ENCODE measurements at places on chromosomes 11 and 22.

GRCh38 chr11:862081-862661 is 19.5 kb downstream of the TSPAN4 start:
- no peak for DNase-seq

GRCh38 chr11:75208446-75208845 is 32.1 kb upstream of the TPBGL start:
- DNase-seq = no peak

- DNase-seq = no peak
Measured at GRCh38 chr11:116535994-116536393, 236.8 kb downstream of the BUD13 start.

GRCh38 chr11:109039611-109040010 is 374.7 kb downstream of the DDX10 start:
- DNase-seq = no peak

DNA sequence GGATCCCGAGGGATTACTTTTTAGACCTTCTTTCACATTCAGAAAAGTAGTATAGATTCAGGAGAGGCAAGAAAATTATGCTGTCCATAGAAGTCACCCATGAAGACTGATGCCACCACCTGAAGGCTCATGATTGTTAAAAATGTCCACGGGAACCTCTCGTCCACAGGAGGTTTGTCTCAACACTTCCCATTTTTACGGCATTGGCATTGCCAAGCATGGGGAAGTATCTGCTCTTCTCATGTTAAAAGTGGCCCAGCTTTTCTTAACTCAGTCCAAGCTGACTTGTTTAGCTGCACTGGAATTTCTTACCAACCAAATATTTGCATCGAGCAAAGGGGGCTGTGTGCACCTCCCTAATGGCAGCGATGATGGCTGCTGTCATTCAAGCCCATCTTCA is 9.6 kb downstream of the CDPF1 start:
- DNase-seq = no peak

GRCh38 chr22:29733362-29734201 is 13.8 kb downstream of the CABP7 start:
- DNase-seq = no peak

GRCh38 chr11:22778642-22779041 is 51.0 kb downstream of the SVIP start:
- DNase-seq = peak; percentile 4
